Dorsolateral prefrontal cortex (tissue), 122 donors: ENCODE measurements at places on chromosomes 3 and 15. TPM values are rescaled to one million over a fixed set of nuclear protein-coding genes. Genes with fewer than 3 reads are reported as not detected.

Gene GREM1
- 17.8 TPM for total RNA-seq

Gene BCHE
- 9.3 TPM for total RNA-seq

Gene CHST2
- 27.4 TPM for total RNA-seq

Gene TM4SF4
- total RNA-seq, result not detected

Gene CRYGS
- total RNA-seq, result 7.4 TPM

Gene SLC51B
- total RNA-seq, result not detected

Gene CTXN2
- 3.1 TPM for total RNA-seq

Gene STRIT1
- total RNA-seq, result not detected

Gene CADPS
- 290 TPM for total RNA-seq

Gene RHOV
- total RNA-seq, result 1.7 TPM

Gene RNU5B-1
- 87.0 TPM for total RNA-seq

Gene GCSAM
- not detected for total RNA-seq

Gene TEX55
- total RNA-seq, result not detected

Gene ECE2
- 14.5 TPM for total RNA-seq

Gene LTK
- total RNA-seq, result 2.4 TPM

Gene IL12A
- 0.74 TPM for total RNA-seq

Gene MKRN2OS
- 2.0 TPM for total RNA-seq
